ENCODE measurements at places on chromosomes 4 and X. TPM values are rescaled to one million over a fixed set of nuclear protein-coding genes. Genes with fewer than 3 reads are reported as not detected.

DNA sequence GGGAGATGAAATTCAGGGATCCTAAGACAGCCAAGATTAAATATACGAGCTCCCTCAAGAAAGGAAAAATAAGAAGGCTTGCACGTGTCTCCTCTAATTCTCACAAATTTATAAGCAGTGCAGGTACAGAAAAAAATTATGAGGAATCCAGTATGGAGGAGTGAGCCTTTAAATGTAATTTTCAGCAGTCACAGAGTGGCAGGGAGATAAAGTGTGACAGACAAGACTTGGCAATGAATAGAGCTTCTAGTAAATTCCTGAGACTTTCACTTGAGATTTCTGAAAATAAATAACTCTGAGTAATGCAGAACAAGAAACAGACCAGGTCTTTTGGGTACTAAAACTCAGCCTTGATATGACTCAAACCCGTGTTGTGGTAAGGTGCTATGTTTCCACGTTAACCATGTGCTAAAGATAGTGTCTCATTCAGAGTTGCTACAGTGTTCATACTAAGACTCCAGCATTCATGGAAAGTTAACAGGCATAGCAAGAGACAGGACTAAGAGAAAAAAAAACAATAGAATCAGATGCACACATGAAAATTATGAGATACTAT, 119.8 kb downstream of the SPOCK3 start:
- no peak for DNase-seq

DNA sequence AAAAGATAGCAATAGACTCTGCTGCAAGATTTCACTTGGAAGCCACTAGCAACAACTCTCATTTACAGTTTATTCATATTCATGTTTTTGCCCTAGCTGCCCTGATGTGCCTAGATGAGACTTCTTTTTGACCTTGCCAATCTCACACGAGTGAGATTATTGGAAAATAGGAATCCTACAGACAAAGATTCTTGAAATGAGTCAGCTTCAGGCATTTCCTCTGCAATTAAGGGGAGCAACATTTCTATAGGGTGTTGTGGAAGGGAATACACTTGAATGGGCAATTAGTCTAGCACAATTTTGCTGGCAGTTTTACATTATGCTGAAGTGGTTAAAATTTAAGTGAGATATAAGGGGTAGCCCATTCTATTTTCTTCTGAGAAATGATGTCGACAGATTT, 217.0 kb upstream of the FAT4 start:
- no peak for DNase-seq

- no peak for DNase-seq
These were observed 35.6 kb downstream of the ARSJ start for GRCh38 chr4:113943863-113944262.

DNA sequence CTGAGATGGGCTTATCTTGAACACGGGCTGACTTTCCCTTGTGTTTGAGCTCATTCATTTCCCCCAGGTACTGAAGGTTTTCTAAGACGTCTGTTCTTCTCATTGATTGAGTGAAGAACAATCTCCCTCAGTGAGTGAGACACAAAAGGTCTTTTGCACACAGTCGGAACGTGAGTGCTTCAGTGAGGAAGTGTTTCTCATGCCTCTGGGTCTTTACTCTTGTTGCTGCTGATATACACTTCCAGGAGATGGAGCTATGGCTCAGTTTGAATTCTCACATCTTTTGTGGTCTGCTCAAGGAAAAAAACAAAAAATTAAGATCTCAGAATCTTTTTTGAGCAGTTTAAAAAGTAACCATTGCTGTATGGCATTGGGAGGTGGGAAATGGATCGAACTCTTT, 981.9 kb upstream of the TENM3 start:
- DNase-seq, result no peak

GRCh38 chr4:108236264-108236663, 67.5 kb upstream of the LEF1 start:
- no peak for DNase-seq

- no peak for DNase-seq
These were observed 173.6 kb upstream of the LNX1 start for GRCh38 chr4:53764761-53765490.

DNA sequence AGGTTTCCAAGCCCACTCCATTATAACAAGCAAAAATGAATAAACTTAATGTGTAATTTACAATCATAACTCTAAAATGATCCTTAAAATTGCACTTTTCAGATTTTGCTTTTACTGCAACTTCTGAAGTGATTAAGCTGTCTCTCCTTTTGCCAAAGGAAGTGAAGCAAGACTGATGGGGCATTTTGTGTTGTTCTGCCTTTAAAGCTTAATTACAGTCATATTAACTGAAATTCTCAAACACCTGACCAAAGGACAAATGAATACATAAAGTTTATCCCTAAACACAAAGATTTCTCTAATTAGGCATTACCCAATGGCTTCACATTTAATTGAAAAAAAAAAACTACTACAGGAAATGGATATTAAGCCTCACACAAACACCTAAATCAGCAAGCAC, 101.8 kb downstream of the ATP11C start:
- DNase-seq, result no peak

GRCh38 chrX:153768311-153769157, 4.5 kb downstream of the PLXNB3 start:
- DNase-seq, result no peak

DNA sequence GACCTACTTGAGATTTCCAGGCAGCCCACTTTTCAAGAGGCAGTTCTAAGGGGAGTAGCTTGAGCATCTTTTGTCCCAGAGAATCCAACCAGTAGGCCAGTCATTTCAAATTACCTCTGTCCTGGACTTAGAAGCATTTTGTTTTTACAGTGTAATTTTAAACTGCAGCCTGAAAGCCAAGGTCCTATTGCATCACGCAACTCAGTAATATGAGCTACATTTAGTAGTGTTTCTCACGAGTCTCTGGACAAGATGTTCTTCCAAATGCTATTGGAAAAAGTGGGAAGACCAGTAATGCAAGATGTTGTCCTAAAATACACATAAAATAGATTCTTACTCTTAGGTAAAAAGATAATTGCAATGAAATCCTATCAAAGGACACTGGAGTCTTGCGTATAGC, 182.5 kb upstream of the ARX start:
- DNase-seq, result no peak

DNA sequence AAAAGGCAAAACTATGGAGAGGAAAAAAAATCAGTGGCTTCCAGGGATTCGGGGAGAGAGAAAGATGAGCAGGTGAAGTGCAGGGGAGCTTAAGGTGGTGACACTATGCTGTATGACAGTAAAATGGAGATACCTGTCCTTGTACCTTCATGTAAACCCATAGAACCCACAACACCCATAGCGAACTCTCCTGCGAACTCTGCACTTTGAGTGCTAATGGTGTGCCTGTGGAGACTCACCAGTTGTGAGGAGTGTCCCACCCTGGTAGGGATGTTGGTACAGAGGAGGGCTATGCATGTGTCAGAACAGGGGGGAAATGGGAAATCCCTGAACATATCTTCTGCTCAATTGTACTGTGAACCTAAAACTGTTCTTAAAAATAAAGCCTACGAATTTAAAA, 42.8 kb downstream of the HMX1 start:
- no peak for DNase-seq

Gene SLC26A1
- total RNA-seq, result not detected

Gene SOD3
- 63.4 TPM for total RNA-seq

Gene MND1
- total RNA-seq, result 0.62 TPM

Gene GASK1B
- total RNA-seq, result 68.6 TPM

Gene C4orf50
- not detected for total RNA-seq

Gene TCEAL9
- 23.4 TPM for total RNA-seq
